Stimulated activated CD8-positive, alpha-beta memory T cell treated with anti-CD3 and anti-CD28 coated beads, Interleukin-12 subunit alpha, Interleukin-12 subunit beta, amount 100 ng/mL, for 4 hours (primary cell): ENCODE measurements at places on chromosomes 2 and 18.

DNA sequence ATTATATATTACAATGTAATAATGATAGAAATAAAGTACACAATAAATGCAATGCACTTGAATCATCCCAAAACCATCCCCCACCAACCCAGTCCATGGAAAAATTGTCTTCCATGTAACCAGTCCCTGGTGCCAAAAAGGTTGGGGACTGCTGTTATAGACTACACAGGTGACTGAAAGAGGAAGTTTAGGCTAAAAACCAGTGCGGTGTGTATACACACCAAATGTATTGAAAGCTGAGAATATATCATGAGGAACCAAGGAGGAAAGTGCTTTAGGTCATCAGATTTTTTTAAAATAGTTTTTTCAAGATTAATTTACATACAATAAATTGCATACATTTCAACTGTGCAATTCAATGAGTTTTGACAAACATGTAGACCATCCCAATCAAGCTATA, 20.5 kb upstream of the C1D start:
- DNase-seq = no peak

DNA sequence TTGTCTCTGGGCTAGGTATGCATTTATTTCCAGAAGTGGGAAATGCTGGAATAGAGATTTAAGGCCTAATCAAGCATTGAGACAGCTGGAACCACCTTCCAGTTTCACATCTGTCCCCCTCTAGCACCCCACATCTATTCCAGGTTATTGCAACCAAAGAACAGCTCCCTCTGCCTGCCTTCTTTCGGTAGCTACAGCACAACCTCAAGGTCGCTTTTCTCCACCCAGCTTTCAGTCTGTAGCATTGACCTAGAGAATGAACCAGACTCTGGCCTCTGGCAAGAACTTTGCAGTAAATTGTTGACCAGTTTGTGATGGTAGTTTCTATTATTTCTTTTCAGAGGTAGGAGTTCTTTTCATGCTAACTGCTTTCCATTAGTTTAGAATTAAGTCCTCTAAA, 484.2 kb downstream of the DLGAP1 start:
- no peak for DNase-seq

DNA sequence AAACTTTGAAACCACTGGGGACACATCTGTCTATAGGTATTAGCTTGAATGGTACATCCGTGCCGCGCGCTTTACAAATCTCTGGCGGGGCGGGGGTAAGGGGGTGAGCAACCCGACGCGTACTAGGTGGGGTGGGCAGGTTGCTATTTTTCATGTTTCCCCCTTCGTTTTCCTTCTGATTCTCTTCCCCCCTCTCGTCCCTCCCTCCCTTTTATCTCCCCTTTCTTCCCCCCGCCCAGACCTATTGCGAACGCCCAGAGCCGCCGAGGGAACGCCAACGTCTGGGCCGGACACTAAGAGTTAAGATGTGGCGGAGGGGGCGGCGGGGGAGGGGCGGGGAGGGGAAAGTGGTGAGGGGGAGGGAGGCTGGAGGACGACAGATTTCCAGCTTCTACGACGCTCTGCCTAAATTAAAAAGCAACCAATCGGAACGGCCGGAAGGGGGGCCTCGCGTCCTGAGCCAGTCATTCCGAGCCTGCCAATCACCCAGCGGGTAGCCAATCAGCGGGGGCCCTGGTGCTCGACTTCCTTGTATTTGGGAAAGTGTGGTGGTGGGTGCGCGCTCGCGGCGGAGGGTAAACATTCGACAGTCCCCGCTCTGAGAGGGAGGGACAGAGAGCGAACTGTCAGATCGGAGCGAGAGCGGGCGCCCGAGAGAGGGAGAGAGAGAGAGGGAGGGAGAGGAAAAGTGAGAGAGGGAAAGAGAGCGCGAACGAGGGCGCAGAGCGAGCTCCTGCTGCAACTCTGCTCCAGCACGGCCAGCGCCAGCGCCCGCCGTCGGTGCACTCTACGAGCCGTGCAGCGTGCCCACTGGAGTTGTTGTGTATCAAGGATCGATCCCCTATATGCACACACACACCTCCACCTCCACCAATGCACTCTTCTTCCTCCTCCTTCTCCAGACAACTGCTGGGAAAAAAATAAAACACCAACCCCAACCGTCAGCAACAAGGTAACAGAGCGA, at the start of gene POU3F3:
TSS of gene POU3F3 (plus strand) at position 582 of the 964 bp plus-strand sequence. CDS start 1,396 bp downstream, outside the sequence.
- no peak for DNase-seq

DNA sequence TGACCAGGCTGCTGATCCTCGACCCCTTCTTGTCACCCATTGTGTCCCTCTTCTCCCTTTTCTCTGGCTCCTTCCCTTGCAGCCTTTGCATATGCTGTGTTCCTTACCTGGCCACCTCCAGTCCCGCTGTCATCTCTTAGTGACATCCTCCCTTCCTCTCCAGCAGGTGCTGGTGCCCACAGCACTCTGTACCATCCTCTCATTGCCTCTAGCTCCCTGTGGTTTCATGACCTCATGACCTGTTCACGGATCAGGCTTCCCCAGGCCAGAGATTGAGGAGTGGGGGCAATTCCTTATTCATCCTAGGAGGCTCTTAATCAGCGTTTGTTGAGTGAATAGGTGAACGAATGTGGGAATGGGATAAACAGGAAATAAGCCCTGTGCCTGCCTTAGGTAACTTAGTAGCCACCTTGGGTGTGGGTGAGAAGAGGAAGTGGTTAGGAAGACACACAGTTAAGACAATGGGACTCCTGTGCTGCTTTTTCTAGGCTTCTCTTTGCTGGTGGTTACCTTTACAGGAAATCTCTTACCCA, 35.5 kb downstream of the ITGA6 start:
- DNase-seq = no peak

GRCh38 chr2:11681722-11682589, 12.0 kb upstream of the NTSR2 start:
- no peak for DNase-seq

GRCh38 chr2:170054997-170055396, 123.0 kb upstream of the MYO3B start:
- no peak for DNase-seq

- DNase-seq = no peak
These were observed 172.0 kb upstream of the ALKAL2 start for GRCh38 chr2:459931-460330.

DNA sequence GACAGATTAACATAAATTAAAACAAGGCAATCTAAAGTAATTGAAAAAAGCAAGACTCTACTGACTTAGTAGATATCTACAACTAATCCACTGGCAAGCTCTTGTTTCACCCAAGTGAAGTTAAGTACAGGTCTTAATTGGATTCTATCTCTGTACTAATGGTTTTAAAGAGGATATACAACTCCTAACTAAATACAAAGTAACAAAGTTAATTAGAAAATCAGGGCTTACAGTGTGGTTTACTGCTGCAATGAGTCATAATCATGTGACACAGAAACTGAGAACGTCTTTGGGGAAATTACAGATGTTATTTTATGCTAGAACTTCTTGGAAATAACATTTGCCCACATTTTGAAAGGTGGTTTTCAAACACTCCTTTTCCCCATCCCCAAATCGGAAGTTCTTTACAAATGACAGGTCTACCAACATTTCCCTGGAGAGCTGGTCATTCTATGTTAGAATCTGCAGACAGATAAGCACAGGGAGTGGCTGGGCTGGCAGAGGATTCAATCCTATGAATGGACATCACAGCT, 245.3 kb downstream of the STK39 start:
- no peak for DNase-seq
